NCI-H460 (cell line): ENCODE measurements at places on chromosomes 6 and 20.

GRCh38 chr6:96276856-96277255 lies 244.8 kb upstream of the UFL1 start:
- DNase-seq, result no peak

DNA sequence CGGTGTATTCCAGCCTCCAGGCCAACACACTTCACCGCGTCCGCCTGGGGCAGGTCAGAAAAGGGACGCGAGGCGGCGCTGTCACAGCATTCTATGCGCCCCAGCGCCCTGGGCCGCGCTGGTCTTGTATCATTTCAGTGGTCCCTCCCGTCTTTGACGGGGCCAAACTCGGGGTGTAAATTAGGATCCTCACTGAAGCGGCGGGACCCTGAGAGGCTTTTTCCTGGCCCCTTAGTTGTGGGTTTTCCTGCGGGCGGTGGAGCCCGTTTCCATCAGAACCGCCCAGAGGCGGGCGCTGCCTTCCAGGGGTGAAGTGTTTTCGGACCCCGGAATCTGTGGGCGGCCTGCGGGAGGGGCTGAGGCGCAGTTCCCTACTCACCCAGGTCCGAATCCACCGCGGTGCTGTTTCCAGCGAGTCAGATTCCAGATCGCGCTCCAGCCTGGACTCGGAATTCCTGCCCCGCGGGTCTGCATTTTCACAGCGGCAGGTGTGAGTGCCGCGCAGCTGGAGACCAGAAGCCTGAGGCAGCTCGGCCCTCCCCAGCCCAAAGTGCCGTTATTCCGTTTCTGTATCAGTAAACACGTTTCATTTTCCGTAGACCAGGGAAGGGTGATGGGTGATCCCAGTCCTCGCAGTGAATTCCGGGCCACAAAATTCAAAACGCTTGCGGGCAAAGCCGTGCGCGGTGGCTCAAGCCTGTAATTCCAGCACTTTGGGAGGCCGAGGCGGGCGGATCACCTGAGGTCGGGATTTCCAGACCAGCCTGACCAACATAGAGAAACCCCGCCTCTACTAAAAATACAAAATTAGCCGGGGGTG lies 3.9 kb upstream of the MICB start:
- DNase-seq, result peak; percentile 63

GRCh38 chr6:168037242-168037641 lies 39.8 kb downstream of the KIF25 start:
- no peak for DNase-seq

DNA sequence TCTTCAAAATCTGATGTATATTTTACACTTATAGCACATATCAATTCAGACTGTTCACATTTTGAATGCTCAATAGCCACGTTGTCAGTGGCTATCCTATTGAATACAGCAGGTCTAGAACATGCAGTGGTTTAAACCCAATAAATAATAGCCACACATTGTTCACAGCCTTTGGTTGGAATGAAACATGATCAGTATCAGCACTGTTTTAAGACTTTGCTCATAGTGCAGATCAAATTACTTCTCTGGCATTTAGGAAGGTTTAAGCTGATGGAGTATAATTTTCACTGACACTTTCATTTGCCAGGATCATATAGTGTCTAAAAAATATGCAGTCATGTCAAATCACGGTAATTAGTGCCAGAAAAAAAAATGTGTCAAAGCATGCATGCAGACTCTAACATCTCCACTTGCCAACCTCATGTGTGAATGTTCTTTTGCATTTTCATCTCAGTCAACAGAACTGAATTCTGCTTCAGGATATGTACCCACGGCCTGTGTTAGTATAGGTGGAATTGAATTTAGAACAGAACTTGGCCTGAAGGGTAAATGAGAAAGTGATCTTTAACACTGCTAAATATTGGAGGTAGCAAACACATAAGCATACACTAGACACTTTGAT lies 184.1 kb downstream of the SLC24A3 start:
- DNase-seq, result no peak

DNA sequence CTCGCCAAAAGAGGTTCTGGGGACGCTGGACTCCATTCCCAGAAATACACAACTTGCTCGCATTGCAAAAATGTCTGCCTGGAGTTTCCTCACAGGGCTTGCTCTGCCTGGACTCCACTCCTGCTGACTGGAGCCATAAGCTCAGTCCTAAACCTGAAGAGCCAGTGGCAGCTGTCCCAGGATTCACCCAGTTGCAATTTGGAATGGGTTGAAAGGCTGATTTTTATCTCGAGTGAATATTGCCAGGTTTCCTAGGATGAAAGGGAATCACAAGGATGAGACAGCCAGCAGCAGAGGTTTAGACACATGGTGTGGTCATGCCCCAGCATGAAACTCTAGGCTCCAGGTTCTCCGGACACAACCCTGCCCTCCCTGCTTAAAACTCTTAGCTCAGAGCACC lies 223.3 kb downstream of the BMP7 start:
- no peak for DNase-seq

DNA sequence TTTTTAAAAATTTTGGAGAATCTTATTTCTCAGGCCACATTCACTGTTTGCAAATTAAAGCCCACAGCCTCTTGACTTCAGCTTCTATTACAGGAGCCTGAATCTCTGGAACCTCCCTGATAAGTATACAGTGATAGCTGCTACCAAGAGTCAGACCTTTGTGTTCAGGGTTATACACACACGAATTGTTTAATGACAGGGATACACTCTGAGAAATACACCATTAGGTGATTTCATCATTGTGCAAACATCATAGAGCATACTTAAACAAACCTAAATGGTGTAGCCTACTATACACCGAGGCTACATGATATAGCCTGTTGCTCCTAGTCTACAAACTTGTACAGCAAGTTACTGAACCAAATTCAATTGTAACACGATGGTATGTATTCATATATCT lies 473.9 kb downstream of the PKHD1 start:
- no peak for DNase-seq

DNA sequence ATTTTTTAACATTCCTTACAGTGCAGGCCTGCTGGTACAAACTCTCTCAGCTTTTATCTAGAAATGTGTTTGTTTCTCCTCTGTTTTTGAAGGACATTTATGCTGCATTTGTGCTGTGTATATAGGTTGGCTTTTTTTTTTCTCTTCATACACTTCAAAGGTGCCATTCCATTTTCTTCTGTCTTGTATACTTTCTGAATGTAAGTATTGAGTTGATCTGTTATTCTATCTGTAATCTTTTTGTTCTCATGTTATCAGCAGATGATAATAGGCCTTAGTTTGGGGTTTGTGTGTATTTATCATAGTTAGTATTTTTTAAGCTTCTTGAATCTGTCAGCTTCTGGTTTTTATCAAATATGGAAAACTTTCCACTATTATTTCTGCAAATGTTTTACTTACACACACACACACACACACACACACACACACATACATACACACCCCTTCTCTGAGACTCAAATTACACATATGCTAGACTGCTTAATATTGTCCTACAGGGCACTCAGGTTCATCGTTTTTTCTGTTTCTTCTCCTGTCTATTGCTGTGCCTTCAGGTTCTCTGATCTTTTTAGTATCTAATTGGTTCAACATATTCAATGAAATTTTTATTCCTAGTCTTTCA lies 74.6 kb downstream of the RPP40 start:
- DNase-seq, result no peak

- no peak for DNase-seq
These were observed 190.9 kb downstream of the SASH1 start for GRCh38 chr6:148533309-148534107.

DNA sequence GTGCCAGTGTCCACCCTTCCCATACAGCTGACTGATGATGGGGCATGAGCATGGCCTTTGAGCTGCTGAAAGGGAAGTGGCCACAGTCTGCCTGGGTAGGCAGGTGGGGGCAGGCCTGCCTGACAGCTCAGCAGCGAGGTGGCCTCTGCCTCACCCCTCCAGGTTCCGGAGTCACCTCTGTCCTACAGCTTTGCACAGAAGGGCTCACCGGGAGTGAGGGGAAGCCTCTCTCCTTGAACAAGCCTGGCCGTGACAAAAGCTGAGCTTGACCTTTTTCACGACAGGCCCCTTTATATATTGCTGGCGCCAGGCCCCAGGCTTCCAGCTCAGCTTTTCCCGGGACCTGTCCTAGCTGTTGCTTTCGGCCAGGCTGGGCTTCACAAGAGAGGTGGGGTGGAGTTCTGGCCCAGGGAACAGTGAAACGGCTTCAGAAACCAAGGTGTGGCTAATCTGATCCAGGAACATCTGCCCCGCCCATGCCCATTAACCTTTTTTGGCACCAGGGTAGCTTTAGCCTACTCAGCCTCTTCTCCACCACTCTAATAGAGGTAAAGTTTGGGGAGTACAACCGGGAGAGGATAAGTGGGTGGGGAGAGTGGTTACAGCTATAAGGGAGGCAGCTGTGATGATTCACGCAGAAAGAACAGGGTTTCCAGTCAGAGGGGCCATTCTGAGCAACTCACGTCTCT lies 42.9 kb downstream of the C6orf132 start:
- DNase-seq, result no peak

- DNase-seq, result no peak
These were observed 13.8 kb upstream of the ZBP1 start for GRCh38 chr20:57633945-57634491.

- DNase-seq, result peak; percentile 4
These were observed 731.4 kb upstream of the CITED2 start for GRCh38 chr6:140105857-140106256.

DNA sequence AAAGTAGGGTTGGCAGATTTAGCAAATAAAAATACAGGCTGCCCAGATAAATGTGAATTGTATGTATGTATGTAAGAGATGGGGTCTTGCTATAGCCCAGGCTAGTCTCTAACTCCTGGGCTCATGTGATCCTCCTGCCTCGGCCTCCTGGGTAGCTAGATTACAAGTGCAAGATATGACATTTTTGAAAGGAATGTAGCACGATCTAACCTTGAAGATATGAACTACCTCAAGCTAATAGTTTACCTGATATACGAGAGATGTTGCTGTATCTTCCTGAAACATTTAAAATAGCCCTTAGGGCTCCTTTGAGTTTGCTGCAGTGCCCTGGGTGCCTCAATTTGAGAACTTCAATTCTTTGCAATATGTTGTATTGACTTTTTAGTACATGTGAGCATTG lies 42.1 kb downstream of the AFG1L start:
- DNase-seq, result no peak

GRCh38 chr6:158629367-158630221 lies 14.9 kb downstream of the DYNLT1 start:
- DNase-seq, result no peak

DNA sequence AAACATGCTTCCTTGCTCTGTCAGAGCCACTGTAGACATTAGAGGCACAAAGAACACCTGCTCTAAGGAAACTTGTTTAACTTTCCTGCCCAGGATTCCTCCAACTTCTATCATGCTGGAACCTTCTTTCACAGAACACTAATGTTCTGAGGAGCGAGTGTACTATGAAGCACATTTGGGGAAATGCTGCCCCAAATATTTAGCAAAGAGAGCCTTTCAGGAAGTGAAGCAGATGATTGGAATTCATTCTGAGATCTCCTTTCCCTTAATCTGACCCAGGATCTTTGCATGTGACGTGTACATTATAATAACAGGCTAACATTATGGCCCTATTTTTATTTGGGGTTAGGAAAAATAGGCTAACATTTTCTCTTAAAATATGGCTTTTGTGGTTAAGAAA lies 21.0 kb upstream of the FYN start:
- DNase-seq, result no peak

- no peak for DNase-seq
These were observed 207.4 kb upstream of the ZNF217 start for GRCh38 chr20:53800883-53801604.

GRCh38 chr20:57579898-57580447 lies 19.1 kb downstream of the PCK1 start:
- no peak for DNase-seq

DNA sequence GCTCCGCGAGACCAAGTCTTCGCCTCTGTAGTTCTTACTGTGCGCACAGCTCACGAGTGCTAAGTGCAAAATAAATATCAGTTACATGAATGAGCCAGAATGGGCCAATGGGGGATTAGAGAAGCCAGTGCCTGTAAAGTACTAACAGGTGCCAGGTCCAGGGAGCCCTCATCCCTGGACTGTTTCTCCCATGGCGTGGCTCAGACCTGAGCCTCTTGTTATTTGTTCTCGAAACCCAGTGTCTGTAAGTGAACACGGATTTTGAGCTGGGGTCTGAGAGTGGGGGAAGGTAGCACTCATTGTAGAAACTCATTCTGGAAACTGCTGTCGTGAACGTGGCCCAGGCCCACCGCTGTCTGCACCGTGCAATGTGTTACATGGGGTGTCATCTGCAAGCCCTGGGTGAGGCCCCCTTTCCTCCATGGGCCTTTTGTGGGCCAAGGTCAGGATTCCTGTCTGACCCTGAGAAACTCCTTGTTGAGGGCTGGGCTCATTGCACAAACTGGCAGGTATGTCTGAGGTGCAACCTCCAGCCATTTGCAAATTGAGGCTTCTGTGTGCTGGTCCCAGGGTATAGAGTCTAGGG lies 154.7 kb downstream of the SYCP2 start:
- no peak for DNase-seq

DNA sequence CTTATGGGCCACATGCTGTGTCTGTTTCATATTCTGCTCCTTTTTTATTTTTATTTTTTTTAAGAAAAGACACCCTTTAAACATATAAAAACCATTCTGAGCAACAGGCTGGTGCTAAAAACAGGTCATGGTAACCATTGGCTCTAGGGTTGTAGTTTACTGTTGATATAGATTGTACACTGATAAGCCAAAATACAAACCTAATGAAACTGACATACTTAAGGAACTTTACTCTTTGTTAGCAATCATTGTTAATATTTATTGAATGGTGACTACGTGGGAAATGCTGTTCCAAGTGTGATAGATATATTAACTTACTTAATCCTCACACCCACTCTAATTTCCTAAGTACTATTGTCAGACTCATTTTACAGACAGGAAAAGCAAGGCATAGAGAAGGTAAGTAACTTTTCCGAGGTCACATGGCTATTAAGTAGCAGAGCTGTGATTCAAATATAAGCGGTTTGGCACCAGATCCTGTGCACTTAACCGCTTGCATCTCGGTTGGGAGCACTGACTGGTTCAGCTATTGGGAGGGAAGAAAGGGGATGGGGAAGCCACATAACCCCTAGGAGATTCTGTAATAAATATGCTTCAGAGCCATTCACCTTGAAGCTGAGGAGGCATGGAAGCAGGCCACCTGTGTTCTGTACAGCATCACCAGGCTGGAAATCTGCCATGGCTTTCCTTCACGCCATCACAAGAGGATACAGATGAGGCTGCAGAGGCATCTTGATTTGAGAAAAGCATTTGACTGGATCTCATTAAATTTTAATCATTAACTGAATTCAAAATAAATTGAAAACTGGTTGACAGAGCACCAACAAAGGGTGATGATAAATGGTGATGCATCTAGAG lies 4.9 kb downstream of the TRAF3IP2 start:
- DNase-seq, result no peak

- DNase-seq, result no peak
These were observed 407.6 kb downstream of the PREX1 start for GRCh38 chr20:48420176-48420575.

DNA sequence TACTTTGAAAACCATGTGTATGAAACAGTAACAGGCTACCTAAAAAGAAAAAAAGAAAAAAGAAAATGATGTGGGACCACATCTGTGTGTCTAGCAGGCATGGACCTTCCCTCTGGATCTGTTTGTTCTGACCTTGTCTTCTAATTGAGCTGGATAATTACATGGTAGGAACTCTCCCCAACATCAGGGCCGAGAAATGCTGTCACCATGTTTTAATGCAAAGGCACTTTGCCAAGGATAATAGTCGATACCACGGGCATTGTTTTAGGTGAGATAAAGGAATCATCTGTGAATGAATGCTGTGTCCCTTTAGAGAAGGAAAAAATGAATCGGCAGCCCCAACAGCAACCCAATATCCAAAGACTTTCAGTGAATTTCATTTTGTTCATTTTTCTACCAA lies 149.1 kb downstream of the ZDHHC14 start:
- DNase-seq, result no peak

- no peak for DNase-seq
These were observed 288.4 kb upstream of the TSHZ2 start for GRCh38 chr20:52683761-52684160.

- DNase-seq, result no peak
These were observed 54.0 kb upstream of the SNX9 start for GRCh38 chr6:157768863-157769551.
